ENCODE measurements at places on chromosomes 3 and 15.

DNA sequence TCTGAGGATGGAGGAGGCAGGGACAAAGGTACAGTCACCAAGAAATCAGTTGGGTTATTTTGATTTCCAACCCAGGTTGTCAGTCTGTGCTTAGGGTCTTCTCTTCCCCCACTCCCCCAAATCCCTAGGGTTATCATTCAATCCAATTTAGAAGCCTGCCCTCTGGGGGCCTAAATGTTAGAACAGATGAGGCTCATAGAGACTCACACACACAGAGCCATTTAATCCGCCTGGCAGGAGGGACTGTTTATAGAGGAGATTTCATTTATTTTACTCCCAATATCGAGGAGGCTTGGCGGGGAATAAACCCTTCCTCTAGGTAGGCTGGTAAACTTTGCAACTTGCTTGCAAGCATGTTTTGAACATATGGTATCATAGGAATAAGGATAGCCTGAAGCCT, 52.8 kb downstream of the RHCG start:
- no peak for DNase-seq

DNA sequence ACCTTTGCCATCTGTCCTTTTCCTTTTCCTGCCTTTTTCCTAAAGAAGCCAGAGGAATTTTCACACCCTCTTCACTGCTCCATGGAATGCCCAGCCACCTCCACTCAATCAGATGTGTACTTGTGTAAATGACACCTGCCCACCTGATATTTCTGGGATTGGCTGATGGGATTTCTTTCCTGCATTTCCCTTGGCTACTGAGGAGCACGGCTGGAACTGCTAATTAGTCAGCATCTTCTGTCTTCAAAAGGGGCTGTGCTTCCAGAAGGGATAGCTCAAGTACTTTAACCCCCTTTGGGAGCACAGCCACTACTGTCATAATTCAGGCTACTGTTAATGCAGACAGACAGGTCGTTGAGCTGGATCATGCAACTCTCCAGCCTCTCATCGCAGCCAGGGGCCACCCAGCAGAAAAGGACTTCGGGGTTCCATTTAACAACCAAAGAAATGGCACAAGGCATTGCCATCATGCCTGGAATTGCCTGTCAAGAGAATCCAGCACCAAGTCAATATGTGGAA, 38.6 kb downstream of the MGLL start:
- no peak for DNase-seq

DNA sequence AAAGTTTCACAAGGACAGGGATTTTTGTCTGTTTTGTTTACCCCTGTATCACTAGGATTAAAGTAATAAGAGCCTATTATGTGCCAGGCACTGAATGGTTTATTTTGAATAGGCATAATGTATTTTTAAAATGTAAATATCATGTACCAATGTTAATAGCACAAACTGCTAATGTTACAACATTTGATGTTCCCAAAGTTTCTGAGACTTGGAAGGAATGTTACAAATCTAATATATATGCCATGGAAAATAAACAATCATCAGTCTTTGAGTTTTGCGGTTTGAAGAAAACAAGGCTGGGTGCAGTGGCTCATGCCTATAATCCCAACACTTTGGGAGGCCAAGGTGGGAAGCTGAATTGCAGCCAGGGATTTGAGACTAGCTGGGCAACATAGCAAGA, 159.4 kb downstream of the CDIN1 start:
- DNase-seq = no peak

DNA sequence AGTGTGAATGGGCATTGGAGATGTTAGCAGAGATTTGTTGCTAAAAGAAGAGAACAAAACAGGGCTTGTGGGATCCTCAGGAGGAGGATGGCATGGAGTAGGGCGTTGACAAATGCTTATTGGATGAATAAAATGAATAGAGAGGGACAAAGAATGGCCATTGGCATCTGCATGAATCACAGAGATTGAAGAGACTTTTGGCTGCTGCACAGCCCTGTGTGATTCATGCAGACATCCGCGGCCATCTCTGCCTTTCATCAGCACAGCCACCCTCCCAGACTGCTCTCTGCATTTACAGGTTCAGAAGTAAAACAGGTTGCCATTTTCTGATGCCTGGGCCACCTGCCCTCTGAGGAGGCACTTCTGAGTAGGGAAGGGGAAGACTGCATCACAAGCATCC, 397.9 kb downstream of the EPHB1 start:
- no peak for DNase-seq

- peak; percentile 95 for DNase-seq
These were observed 29.2 kb downstream of the PLOD2 start for GRCh38 chr3:146131616-146132410.

DNA sequence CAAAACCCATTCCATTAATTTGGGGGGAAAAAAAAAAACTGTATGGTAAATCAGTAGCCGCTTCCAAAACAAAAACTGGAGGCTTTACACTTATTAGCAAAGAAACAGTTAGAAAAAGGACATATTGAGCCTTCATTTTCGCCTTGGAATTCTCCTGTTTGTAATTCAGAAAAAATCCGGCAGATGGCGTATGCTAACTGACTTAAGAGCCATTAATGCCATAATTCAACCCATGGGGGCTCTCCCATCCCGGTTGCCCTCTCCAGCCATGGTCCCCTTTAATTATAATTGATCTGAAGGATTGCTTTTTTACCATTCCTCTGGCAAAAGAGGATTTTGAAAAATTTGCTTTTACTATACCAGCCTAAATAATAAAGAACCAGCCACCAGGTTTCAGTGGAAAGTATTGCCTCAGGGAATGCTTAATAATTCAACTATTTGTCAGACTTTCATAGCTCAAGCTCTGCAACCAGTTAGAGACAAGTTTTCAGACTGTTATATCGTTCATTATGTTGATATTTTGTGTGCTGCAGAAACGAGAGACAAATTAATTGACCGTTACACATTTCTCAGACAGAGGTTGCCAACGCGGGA, 9.4 kb upstream of the RPL24 start:
- peak; percentile 77 for DNase-seq

DNA sequence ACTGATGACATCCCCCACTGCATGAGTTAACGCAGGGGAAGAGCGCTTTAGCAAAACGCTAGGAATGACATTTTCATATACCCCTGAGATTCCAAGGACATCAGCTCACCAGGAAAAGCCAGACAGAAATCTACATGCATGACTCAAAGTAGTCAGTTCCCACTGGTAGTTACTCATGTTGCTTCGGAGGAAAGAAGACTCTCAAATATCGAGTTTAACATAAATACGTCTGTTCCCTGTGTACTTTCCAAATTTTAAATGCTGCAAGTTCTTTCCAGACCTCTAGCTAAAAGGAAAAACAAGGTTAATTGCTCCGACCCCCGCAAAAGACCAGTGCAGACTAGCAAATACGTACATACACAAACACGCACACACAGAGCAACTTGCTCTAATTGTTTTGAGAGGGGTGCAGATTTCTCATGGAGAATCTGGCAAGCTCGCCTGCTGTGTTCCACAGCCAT, 115.4 kb upstream of the PRICKLE2 start:
- DNase-seq = peak; percentile 95

- DNase-seq = peak; percentile 33
These were observed 681 bp downstream of the PIK3CB start for GRCh38 chr3:138833899-138834595.

DNA sequence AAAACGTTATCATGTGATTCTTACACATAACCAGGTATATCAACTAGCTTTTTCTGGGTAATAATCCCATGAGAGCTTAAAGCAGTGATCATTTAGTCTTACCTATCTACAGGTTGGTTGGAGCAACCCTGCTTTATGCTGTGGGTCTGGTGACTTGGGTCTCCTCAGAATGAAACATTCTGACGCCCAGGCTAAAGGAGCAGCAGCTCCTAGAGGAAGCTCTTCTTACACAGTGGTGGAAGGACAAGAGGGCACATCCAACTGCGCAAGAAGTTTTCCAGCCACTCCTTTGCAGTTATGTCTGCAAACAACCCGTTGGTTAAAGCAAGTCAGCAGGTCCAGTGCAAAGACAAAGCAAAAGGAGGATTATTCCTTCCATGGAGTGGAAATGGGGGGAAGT, 377.5 kb downstream of the EDEM1 start:
- no peak for DNase-seq

DNA sequence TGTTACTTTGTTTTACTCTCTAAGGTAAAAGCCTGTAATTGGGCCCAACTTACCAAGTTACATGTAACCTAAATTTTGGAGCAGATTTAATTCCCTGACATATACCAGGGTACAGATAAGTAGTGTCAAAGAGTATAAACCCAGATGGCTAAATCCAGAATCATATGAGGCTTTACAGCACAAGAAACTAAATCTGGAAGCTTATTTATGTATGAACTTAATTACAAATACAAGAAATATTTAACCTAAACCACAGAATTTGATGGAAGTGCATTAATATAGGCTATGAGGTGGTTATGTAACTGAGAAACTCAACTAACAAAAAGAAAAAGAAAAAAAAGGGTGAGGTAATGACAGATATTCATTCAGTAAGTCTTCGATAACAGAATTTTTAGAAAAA, 930.2 kb upstream of the ALCAM start:
- DNase-seq = no peak

- no peak for DNase-seq
These were observed 54.7 kb downstream of the TRPM1 start for GRCh38 chr15:31046759-31047359.

DNA sequence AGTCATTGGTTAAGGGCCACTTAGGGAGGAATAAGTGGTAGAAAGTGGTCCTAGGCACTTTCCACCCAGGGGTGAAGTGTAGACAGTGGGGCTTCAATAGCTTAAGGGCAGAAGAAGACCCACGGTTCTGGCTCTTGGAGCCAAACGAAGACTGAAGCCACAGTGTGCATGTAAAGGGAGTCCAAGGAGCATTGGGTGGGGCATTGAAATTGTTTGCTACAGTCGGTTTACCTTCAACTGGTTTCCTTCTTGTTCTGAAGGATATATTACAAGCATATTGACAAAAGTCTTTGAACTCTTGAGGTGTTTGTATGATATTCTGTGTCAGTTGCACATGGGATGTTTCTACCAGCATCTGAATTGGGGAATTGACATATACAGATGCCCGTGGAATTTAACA, 166.5 kb upstream of the CTDSPL start:
- DNase-seq = no peak

DNA sequence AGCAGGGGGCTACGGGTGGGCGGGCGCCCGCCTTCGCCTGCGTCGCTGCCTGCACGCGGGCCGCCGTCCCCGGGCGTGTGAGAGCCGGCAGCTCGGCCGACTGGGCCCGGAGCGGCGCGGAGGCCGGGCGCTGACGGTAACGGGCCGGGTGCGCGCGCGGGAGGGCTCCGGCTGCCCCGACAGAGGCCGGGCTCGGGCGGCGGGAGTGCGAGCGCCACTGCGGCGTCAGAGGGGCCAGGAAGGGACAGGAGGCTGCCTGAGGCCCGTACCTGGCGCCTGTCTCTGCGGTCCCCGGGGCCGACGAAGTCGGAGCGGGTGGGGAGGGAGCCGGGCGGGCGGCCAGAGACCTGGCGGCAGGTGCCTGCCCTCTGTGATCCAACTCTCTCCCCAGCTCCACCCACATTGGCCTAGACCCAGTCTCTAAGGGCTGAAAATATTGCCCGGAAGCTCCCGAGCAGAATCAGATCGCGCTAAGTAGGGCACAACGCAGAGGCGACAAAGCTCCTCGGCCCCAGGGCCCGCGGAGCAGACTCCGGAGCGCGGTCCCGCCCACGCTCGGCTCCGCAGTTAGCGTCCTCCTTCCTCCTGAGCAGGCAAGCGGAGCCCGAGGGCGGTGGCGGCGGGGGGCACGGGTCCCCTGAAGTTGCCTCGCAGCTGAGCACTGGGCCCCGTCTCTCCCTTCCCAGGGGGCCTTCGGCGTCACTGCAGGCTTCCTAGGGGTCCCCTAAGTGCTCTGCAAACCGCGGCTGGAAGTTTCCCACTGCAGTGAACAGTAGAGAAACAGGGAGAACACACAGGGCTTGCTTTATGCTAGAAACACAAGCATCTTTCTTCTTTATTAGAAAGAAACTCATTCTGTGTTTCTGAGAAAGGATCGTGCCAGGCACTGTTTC, at the start of gene MAN2A2:
Gene MAN2A2 (plus strand): TSS at position 463 of the 893 bp plus-strand sequence. CDS start 906 bp downstream, outside the sequence.
- peak; percentile 62 for DNase-seq

DNA sequence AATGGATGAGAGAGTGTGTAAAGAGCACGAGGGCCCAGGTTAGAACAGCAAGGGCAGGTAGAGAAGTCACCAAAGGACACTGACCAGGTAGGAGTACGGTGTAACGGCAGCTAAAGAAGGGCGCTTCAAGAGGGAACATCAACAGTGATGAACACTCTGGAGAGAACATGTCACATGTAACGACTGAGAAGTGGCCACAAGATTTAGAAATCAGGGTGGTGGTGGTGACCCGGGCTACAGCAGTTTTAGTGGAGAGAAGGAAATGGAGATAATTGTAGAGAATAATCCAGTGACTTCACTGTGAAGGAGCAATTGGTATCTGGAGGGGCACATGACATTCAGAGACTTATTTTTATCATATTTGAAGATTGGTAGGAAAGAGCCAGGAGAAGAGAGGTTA, 1.2 kb upstream of the C15orf40 start:
- no peak for DNase-seq

DNA sequence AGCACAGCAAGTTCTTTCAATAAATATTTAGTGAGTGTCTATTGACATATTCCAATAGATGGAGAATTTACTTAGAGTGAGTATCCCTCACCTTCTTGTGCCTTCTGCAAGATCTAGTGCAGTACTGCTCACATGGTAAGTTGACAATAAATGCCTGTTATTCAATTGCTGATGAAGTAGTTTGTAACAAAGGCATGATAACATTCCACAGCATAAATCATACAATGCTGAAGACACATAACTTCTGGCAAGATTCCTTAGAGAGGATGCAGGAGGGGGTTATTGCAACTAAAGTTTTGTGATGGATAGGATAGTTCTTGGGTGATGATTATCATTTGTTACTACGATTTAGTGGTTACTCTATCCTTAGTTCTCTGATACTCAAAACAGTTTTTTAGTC, 112.2 kb upstream of the RBMS3 start:
- DNase-seq = no peak

GRCh38 chr3:60542995-60543394, 708.3 kb downstream of the FHIT start:
- DNase-seq = no peak

- no peak for DNase-seq
These were observed 52.1 kb upstream of the TGFBR2 start for GRCh38 chr3:30554317-30554690.

- DNase-seq = peak; percentile 4
These were observed 499.0 kb upstream of the ATP11B start for GRCh38 chr3:182294256-182294655.

- no peak for DNase-seq
These were observed 727 bp upstream of the TM2D3 start for GRCh38 chr15:101652786-101653430.

DNA sequence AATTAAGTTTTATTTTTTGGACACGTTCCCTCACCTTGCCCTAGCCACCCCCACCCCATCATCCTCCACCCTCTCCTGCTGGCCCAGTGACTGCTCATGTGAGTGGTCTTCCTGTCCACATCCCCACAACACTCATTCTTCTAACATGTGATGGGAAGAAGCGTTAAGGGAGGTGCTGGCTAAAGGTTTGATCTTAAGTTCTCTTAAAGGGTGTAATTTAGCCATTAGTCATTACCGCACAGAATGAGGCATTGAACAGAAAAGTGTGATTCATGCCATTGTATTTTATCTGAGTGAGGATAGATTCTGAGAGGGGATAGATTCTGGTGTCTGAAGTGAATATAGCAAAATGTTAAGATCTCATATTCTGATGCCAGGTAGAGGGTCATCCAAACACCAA, 272.9 kb upstream of the TPM1 start:
- peak; percentile 63 for DNase-seq

Measured in mesenchymal stem cell (in vitro differentiated cells and primary cell).